Stimulated activated CD4-positive, alpha-beta T cell treated with anti-CD3 and anti-CD28 coated beads, Interleukin-15, amount 100 ng/mL, for 24 hours (primary cell): ENCODE measurements at places on chromosomes 6 and 20.

- DNase-seq: no peak
These were observed 79.3 kb downstream of the PTCHD4 start for GRCh38 chr6:48031711-48032110.

GRCh38 chr20:56409956-56410355 lies 2.1 kb upstream of the CASS4 start:
- DNase-seq: no peak

DNA sequence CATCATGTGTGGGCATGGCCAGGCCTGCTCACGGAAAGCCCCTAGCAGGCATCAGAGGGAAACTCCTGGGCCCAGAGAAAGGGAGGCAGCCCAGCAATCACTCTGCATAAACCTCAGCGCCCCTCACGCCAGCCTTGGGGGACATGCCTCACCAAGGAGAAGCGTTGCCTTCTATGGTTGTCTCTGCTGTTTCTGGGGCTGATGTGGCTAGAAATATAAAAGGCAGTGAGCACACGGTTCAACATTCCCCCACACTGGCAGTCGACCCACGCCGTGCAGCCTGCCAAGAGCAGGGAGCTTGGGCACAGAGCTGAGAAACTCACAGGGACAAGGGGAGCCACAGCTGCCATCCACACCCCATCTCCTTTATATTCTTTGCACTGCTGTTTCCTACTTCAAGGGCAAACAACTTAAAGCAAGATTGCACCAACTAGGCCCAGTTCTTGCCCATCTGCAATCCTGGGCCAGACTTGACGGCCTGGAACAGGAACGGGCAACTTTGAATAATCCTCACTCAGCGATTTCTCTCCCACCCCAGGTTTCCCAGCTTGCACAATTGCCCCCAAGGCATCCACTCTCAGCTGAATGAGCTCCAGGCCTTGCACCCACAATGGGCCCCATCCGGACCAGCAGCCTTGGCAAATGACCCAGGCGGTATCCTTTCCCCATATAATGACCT lies 35.5 kb upstream of the FOXC1 start:
- no peak for DNase-seq

DNA sequence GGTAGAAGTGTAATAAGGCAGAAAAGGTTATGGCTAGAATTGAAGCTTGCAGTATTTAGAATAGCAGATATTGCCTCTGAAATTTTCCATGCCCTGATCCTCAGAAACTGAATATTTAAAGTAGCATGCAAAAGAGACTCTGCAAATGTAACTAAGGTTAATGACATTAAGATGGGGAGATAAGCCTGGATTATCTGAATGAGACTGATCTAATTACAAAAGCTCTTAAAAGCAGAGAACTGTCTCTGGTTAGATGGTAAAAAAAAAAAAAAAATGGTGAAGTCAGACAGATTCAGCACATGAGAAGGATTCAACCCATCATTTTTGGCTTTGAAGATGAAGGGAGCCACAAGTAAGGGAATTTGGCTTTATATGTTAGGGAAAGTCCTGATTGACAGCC lies 503.7 kb upstream of the IRAK1BP1 start:
- DNase-seq: no peak
